Globus pallidus (tissue), 1 donor: ENCODE measurements at places on chromosomes 5 and 9.

DNA sequence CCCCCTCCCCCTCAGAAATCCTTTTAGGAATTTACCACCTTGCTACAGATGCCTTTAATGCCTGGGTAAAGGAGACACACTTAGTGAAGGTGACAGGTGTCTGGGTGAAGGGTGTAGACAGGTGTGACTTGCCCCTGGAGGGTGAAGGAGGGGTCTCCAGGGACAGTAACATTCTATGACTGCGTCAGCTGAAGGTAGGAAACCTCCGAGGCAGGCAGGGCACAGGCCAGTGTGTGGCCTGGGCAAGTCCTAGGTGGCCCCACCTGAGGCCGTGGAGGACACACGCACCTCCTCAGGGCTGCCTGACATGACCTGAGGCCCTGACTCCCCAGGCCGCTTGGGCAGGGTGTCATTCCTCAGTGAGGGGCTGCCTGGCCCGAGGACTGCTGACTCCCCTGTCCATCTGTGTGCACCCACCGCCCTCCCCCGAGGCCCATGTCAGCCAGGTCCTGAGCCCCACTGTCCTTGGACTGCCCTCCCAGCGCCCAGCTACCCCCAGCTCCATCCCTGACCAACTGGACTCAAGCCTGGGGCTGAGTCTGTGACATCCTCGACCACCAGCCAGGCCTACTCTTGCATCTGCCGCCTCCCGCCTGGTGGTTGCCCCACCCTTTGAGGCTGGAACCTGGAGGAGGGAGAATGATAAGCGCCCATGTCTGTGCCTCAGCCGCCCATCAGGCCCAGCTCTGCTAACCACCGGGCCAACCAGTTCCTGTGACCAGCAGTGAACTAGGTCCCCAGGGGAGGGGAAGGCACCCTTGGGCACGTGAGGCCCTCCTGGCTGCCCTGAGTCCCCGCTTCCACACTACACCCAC lies 18.4 kb downstream of the CARD19 start:
- no peak for DNase-seq

DNA sequence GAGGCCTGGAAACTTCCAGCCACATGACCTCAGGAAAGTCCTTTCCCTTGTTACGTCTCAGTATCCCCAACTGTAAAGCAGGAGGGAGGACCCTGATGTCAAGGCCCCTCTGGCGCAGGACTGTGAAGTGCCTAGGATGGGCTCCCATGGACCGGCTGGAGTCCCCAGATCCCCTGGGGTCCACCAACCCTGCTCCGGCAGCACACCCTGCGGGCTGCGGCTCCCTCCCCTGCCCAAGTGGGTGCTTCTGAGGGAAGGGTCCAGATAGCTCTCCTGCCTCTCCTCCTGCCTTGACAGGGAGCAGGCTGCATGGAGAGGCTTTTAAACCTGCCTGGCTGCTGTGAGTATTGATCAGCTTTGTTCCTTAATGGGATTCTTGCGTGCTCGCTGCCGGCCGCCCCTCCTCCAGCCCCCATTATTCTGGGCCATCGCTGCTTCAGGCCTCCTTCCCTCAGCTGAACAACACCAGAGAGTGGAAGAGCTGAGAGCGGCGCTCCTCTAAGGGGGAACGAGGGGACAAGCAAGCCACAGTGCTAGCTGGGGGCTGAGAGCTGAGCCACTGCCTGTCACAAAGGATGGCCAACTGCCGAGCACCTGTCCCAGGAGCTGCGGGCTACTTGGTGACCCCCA lies 25.6 kb upstream of the NTNG2 start:
- no peak for DNase-seq

GRCh38 chr5:71974622-71975021 lies 132.7 kb upstream of the MAP1B start:
- DNase-seq = no peak

- no peak for DNase-seq
These were observed 326.9 kb downstream of the ZNF608 start for GRCh38 chr5:124419531-124419930.

DNA sequence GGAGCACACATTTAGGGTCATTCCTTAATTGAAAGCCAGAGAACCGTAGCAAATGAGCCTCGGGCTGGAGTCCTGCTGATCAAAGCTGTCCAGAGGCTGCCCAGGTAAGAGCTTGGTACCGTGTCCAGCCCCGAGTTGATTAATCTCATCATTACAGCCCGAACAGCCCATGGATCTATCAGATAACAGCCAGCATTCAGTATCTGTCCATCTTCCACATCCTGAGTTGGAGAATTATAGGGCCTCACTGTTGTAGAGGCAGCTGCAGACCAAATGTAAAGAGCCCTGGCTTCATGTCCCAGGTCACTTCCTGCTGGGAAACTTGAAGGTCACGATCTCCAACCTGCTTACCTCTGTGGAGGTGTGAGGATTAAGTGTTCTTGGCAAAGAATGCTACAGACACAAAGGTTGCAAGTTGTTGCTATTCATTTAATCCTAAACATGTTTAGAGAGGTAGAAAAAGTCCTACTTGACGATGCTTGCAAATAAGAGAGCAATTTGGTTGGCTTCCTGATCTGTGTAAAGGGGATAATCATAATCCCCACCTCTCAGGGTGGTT lies 16.1 kb downstream of the GGTA1 start:
- no peak for DNase-seq

DNA sequence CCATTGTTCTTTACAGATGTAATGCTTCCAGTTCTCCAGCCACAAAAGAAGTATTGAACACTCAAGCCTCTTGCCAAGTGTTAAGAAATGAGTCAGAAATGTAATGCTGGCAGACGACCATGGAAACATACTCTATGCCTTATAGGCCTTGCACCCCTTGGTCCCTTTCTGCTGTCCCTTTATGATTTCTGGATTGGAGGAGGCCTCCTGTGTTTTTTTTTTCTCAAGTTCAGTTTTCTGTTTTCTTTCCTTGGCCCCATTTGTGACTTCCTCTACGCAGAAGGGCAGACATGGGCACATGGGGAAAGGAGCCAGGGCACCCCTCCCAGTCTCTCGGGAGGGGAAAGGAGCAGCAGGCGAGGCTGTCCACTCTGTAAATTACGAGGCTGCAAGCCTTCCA lies 53.4 kb downstream of the SNX18 start:
- DNase-seq = peak; percentile 52

GRCh38 chr9:33254211-33254610 lies 10.3 kb downstream of the BAG1 start:
- no peak for DNase-seq

GRCh38 chr5:171986772-171987171 lies 19.7 kb downstream of the FBXW11 start:
- no peak for DNase-seq

GRCh38 chr5:81140441-81140840 lies 92.7 kb upstream of the CKMT2 start:
- no peak for DNase-seq

DNA sequence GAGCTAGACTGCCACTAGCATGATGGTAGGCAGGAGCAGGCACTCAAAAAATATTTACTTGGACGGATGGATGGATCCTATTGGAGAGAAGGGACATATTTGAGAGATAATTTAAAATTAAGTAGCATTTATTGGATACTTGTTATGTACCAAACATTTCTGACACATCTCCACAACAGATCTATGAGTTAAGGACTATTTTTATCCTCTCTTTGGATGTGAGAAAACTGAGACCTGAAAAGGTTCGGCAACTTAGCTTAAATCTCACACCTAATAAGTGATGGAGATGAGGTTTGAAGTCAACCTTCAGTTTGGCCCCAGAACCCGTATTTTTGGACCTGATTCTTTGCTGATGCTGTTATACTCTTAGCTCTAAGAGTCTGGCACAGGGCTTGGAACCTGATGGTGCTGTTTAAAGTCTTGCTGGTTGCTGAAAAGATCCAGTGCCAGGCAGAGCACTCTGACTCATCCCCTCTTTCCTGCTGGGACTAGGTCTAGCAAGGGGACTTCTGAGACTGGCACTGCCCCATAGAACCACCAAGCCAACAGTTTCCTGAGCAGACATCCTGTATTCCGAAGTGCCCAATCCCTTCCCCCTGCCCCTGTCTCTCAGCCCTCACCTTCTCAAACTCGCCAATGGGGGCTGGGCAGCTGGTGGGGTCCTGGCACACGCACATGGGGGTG lies 15.6 kb downstream of the SPARC start:
- DNase-seq = no peak

- no peak for DNase-seq
These were observed 243.4 kb downstream of the MLLT3 start for GRCh38 chr9:20378851-20379250.

- DNase-seq = peak; percentile 48
These were observed 125.6 kb downstream of the TRIO start for GRCh38 chr5:14268738-14269137.

- no peak for DNase-seq
These were observed 52.8 kb downstream of the CAST start for GRCh38 chr5:96714951-96715451.

DNA sequence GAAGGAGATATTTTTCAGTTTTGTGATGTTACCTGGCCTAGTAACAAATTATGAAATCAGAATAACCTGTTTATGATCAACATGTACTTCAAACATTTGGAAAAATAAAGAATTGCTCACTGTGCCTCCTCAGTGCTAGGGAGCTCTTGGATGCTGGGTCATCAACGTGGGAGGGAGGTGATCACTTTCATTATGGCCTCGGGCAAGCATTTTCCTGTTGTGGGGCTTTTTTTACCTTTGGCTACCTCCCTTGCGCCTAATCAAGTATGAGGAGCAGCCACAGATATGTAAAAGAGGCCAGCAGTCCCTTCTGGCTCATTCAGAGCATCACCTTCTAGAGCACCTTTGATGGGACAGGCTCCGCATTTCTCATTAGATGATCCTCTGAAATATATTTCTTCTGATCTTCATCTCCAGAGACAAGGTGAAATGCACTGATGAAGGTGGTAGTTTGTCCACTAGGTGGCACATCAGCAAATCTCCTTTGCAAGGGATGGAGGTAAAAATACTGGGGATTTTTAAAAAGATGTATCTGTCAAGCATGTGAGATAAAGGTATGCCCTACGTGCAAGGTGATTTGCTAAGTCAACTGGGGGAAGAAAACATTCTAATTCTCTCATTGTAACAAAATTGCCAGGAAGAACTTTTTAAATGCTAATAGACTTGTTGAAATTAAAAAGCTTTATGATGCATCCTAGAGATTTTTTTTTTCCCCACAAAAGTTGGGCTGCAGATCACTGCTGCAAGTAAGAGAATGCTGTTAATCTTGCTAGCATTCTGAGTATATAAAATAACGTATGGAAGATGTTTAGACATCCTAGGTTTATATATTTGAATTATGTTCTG lies 218.2 kb downstream of the MAST4 start:
- no peak for DNase-seq

- no peak for DNase-seq
These were observed 41.0 kb upstream of the MTAP start for GRCh38 chr9:21761309-21761901.

DNA sequence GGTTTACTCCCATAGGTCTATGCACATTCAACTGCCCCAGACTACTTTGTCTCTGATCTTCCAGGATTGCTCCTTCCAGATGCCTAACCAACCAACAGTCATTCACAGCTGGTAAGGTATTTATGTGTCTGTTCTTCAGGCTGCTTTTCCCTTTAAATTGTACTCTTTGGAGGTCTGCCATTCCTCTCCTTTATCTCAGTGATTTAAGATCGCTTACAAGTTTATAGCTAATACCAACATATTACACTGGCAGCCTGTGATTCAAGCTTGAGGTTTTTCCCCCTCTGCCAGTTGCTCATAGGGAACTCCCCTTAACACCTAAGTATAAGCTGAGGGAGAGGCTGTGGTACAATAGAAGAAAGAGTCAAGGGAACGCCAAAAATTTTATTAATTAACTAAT lies 711.7 kb upstream of the EDIL3 start:
- no peak for DNase-seq

GRCh38 chr9:78707080-78707479 lies 410.2 kb downstream of the PSAT1 start:
- DNase-seq = no peak

GRCh38 chr9:88071331-88071730 lies 66.9 kb downstream of the SPATA31C2 start:
- DNase-seq = no peak

DNA sequence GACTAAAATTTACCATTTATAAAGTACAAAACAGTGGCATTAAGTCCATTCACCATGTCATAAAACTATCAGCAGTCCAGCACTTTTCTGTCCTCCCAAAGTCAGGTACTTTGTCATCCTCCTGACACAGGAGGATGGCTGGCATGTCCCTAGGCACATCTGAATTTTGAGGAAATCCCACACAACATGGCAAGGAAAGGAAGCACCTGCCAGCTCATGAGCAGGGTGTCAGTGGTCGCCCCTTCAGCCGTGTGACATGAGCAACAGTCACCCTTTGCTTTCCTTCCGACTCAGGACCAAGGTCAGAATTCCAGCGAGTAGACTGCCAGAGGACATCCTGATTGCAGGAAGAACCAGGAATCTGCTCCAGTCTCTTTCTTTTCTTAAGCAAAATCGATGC lies 77.1 kb downstream of the PPARGC1B start:
- DNase-seq = no peak

DNA sequence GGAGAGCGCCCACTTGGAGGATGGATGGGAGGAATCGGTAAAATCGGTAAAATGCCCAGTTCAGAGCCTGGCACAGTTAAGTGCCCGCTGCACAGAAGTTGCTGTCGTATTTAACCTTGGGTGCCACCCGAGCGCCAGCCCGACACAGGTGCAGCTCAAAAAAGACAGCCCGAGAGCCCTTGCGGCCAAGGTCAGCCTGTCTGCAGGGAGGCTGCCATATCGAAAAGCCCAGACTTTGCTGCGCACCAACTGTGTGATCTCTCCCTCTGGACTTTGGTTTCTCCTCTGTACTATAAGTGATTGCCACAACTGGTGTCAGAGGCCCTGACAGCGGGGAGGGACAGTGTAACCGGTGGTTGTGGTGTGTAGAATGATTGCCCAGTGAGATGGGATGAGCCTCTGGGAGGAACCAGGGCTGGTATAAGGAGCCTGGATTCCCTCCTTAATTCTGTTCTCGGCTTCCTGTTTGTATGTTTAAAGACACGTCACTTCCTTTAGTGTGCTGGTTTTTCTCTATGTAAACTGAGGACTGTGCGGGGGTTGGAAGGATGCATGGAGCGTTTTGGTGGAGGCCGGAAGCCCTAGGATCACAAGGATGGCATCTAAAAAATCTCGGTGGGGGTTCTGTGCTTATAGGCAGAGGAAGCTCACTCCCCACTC lies 792 bp downstream of the NTMT1 start:
- DNase-seq = no peak

DNA sequence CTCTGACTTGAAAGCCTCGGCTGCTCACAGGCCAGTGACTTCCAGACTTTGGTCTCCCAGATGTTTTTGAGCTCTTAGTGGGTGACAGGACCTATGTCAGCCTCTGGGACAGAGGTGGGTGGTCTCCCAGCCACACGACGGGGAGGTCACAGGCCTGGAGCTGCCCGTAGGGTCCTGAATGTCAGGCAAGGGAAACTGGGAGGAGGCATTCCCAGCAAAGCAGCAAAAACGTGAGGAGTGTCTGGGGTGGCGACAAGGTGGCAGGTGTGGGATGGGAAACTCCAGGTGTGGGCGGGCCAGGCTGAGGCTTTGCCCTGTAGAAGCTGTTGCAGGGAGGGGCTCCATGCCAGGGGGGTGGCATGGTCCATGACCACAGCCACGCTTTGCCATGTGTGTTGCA lies 110.5 kb downstream of the CACNA1B start:
- DNase-seq = no peak

GRCh38 chr5:54848581-54848980 lies 136.8 kb downstream of the ESM1 start:
- no peak for DNase-seq
